ENCODE measurements at places on chromosomes 5 and 9. TPM values are rescaled to one million over a fixed set of nuclear protein-coding genes. Genes with fewer than 3 reads are reported as not detected.

GRCh38 chr5:68077349-68077894 is 138.1 kb upstream of the PIK3R1 start:
- no peak for DNase-seq

Gene CDX1
- not detected for polyA plus RNA-seq

Gene STOM
- polyA plus RNA-seq: 472 TPM

DNA sequence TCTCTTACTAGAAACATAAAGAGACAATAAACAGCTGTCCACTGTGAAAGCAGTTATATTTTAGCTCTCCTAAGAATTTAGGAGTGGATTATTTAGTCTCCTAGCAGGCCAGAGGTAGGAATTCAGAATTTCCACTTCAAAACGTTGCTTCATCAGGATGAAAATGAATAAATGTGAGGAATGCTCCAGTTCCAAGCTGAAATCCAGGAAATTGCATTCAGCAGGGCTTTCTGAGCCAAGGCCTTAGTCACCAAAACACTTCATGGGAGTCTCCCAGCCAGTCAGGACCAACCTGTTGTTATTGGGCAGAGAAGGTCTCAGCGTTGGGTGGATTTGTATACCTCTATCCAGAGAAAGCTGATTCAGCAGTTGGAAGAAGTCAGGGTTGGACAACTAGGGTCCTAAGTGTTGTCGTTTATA is 1040.3 kb downstream of the TLE1 start:
- no peak for DNase-seq

GRCh38 chr9:110782701-110783100 is 114.1 kb downstream of the MUSK start:
- DNase-seq: no peak

DNA sequence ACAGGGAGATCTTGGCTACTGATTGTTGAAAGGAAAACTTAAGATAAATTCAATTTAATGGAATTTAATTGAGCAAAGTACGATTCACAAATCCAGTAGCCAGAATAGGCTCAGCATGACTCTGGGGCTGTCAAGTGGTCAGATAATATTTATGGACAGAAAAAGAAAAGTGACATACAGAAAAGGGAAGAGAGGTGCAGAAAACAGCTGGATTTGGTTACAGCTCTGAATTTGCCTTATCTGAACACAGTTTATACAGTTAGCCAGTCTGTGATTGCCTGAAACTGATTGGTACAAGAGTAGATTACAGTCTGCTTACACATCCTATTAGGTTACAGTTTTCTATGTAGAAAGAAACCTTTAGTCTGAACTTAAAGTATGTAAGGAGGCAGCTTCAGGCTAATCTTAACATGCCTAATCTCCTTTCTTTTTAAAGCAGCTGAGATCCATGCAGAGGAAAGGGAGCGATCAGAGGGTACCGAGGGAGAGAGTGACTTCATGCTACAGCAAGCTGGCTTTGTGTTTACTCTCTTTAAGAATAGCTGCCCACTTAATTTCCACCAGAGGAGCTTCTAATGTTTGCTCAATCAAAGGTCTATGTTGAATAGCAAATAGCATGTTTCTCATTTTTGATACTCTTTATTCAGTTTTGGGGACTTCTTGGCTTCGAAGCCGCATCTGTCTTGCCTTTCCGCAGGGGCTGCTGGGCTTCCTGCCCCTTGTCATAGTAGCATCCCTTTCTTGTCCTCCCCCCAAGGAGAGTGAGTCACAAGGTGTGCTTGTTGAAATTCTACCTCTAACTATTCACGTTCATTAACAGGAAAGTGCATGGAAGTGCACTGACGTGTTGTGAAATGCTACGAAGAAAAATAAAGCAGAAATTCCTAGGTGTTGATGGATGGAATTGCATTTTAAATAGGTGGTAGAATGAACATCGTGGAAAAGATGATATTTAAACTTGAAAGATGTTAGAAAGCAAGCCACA is 761.2 kb downstream of the TAF11L14 start:
- DNase-seq: no peak

DNA sequence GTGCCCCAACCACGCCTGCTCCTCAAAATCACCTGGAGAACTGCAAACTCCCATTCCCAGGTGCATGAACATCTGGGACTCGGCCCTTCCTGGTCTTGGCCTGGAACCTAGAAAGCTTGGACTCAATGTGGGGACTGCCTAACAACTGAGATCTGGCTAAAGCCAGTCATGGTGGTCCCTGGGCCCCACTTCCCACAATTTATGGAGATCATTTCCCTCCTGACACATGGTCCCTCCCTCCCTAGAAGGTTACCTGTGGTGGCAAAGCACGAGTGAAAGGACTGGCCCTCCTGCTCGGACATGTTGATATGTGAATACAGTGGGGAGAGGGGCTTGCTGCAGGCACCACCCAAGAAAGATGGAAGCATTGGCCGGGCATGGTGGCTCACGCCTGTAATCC is 18.8 kb downstream of the BICD2 start:
- no peak for DNase-seq

Gene PNPLA7
- 0.24 TPM for polyA plus RNA-seq

Gene MLANA
- polyA plus RNA-seq: not detected

DNA sequence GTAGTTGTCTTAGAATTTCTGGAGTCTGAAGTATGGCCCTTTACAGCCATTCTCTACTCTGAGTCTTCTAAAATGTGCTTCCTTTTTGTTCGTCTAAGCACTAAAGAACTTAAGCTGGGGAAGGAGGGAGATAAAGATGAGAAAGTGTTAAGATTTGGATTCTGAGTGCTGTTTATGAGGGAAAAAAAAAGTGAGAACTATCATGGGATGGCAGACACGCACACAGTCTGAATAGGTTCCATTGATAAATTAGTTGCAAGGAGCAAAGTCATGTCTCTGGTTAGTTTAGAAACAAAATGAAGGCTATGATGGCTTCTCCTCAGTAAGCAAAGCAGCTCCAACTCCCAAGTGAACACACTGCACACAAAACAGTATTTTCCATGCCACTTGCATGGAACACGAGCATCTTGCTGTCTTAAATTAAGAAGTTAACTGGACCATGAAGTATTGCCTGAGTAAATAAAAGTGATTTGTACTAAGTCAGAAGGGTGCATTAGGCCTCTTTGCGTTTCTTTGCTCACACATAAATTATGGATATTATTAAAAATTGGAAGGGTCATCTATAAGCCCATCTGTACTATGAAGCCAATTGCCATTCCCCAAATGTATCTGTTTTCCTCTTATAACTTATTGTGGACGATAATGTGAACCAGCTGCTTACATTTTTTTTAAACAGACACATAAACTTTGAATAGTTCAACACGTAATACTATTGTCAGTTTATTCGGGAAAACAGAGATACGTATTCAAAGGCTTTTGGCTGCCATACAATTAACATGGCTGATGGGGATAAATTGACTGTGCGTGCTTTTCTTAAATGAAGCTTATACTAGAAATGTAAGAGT is 199.3 kb downstream of the SGCD start:
- no peak for DNase-seq

- DNase-seq: no peak
These were observed 48.2 kb downstream of the OXCT1 start for GRCh38 chr5:41822036-41822435.

DNA sequence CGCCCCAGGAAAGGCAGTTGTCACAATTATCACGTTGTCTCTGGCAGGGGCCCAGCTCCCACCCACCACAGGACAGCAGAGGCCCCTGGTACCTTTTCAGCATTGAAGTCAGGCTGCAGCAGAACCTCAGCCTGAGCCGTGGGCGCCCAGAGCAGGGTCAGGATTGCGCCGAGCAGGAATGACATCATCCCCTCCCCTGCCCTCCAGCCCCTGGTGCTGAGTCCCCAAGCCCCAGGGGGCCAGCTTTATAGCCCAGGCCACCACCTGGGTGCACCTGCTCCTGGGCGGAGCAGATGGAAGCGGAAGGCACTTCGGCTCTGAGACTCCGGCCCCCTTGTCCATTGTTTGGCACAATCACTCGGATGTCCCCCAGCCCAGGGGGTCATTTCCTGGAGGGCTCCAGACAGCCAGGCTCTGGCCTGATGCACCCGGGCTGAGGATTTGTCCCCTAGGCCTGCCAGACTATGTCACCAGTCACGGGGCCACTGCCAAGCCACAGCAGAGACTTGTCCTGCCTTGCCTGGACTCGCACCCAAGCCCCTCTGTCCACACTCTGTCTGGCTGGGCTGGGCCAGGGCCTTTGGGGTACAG is at the start of gene LCN15:
LCN15 (minus strand) TSS at position 218 of the 591 bp plus-strand sequence; CDS start at position 188, 30 bp downstream.
- DNase-seq: no peak

Data from immature natural killer cell (primary cell).